ENCODE measurements at places on chromosomes 13 and 19.

DNA sequence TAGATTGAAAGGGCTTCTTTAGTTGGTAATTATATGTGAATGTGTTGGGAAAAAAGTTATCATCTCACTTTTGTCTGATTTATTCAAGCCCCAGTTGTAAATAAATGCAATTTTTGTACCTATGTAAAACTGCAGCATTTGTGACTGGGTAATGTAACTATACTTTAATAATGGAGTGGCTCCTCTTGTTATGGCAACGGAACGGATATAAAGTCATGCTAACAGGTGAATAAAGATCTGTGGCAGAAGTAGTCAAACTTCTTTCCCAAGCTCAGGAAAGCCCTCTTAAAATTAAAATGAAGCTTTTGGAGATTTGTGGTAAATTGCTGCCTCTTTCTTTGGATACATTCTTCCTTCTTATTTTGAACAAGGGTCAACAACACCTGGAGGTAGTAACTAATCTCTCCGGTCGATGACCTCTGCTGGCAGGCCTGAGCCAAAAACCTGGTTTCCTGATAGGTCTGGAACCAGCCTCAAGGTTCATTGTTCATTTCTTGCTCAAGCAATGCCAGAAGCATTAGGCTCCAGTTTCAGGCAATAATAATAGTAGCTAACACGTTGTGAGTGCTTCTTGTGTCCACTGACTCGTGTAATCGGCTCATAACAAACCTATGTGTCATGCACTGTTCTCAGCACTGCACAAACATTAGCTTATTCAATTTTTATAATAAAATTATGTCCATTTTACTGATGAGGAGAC is 313.4 kb upstream of the DACH1 start:
- peak; percentile 43 for DNase-seq

GRCh38 chr13:46868091-46868490 is 28.8 kb downstream of the HTR2A start:
- DNase-seq, result no peak

GRCh38 chr19:47151627-47152026 is 21.0 kb downstream of the SAE1 start:
- DNase-seq, result no peak

DNA sequence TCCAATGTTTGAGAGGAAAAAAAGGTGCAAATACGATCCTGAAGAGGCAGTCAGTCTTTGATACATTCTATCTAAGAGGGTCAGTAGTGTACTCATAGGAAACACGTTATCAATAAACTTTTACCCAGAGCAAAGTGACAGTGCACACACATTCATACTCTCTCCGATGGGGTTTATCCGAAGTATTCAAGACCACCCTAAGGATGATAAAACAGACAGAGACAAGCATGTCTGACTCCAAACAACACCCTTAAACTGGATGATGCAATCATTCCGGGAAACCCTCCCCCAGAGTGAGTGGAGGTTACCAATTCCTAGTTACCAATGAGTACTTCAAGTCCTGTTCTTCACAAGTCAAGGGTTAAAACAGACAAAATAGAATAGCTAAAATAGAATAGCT is 79.1 kb downstream of the DNAJC3 start:
- DNase-seq, result peak; percentile 18

GRCh38 chr13:25371875-25372283 is at the start of gene ATP8A2:
Gene ATP8A2 (plus strand): TSS chr13:25371974. CDS start chr13:25372213, 239 bp downstream.
- DNase-seq, result no peak

GRCh38 chr19:40365613-40366401 is 17.3 kb downstream of the PLD3 start:
- peak; percentile 78 for DNase-seq

DNA sequence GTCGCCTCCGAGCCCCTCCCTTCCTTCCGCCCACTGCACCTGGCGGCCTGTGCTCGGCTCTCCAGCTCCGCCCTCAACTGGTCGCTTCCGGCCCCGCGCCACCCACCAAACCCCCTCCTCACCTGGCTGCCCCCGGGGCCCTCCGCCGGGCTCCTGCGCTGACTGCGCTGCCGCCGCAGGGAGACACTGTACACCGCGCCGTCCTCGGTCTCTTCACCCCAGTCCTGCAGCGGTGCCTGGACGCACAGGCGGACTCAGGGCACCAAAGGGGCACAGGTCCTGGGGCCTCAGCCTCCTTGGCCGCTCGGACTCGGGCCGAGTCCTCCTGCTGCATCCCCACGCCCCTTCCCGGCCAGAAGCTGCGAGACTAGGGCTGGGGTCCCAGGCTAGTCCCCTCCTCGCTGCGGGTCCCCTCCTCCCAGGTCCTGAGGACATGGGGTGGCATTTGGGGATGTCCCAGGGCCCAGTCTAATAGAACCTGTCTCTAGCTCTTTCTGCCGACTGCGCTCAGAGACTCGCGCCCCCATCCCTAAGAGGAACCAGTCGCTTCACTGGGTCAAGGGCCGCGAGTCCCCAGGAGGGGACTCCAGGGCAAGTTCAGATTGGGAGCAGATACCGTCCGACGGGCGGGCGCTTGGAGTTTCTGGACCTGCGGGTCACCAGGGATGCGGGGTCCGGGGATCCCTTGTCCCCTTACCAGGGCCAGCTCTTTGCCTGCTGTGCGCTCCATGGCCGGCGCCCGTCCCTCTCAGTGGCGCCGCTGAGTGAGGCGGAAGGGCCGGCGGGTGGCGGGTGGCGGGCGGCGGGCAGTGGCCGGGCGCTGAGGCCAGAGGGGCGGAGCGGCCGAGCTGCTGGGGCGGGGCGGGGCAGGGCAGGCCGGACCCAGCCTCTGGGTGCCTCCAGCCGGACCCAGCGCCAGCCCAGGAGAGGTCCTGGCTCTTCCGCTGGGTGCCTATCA is at the start of gene RGL3:
RGL3 (minus strand) TSS at position 766 of the 958 bp plus-strand sequence; CDS start at position 730, 36 bp downstream.
- DNase-seq, result no peak

DNA sequence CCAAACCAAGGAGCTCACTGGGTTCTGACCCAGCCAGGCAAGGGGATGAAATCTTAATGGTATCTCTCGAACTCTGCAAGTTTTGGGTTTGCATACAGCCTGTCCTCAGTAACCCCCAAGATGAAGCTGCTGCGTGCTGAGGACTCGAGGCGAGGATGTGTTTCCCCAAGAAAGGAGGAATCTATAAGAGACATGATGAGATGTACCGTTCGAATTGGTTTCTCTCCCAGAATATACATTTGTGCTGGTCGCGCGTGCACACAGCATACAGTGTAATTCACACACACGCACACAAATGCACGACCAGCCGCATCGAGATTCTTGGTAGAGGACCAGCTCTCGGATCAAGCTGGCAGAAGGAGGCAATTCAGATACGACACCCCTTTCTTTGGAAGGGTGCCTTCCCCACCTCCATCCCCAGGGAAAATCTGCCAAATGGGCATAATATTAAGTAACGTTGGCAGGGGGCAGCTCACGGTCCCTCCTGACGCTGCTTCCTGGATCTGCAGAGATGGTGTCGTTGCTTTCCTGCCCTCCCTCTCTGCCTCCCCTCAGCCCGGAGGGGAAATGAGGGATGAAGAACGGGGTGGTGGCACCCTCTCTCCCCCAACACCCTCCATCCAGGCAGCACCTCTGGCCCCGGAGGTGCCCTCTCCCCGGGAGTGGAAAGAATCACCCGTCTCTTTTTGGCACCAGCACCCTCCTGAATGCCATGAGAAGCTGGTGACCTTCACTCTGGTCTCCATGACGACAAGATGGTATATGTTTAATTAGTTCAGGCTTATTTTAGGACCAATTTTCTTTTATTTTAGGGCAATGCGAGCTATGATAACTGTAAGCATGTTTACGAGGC is 310.2 kb downstream of the ZNF536 start:
- no peak for DNase-seq

DNA sequence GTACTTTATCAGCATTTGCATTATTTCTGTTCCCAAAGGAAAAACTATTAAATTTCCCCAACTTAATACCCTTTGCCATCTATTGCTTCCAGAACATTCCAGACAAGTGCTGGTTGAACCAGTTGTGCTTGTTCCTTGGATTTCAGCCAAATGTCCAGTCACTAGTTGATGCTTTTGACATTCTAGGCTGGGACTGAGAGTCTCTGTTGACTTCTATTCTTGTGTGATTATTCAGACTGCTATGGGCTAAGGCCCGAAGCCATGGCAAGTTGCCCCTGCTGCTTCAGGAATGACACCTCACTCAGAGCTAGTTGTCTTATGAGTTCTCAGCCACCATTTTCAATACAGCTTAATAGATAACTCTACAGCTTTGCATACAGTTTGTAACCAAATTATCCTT is 458.1 kb upstream of the ARGLU1 start:
- peak; percentile 57 for DNase-seq

DNA sequence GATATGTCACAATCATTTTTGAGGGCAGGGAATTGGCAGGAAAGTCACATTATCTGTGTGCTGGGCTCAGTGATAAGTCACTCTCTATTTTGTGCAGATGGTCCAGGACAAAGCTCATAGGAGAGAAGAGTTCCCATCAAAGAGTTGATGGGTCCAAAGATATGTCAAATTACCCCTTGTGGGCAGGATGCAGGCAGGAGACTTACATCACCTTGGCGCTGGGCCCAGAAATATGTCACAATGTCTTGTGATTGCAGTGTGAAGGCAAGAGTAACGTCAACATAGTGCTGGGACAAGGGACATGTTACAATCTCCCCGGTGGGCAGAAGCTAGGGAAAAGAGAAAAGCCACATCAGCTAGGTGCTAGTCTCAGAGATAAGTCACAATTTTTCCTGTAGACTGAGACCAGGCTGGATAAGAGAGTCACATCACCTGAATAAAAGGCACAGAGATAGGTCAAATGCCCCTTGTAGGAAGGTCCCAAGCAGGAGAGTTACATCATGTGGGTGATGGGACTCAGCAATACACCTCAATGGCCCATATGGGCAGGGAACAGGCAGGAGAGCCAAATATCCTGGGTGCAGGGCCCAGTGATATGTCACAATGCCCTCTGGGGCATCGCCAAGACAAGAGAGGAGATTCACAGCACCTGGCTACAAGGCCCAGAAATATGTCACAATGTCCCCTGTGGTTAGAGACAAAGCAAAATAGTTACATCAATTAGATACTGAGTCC is 47.9 kb downstream of the ZNF99 start:
- DNase-seq, result no peak

GRCh38 chr13:62251734-62252133 is 836.1 kb upstream of the PCDH20 start:
- no peak for DNase-seq

All from fibroblast of upper back skin (primary cell).